Myocyte (in vitro differentiated cells): ENCODE measurements at places on chromosomes 13 and 19.
A peak's percentile ranks its signal among the peaks of the same experiment; 100 is the strongest.

DNA sequence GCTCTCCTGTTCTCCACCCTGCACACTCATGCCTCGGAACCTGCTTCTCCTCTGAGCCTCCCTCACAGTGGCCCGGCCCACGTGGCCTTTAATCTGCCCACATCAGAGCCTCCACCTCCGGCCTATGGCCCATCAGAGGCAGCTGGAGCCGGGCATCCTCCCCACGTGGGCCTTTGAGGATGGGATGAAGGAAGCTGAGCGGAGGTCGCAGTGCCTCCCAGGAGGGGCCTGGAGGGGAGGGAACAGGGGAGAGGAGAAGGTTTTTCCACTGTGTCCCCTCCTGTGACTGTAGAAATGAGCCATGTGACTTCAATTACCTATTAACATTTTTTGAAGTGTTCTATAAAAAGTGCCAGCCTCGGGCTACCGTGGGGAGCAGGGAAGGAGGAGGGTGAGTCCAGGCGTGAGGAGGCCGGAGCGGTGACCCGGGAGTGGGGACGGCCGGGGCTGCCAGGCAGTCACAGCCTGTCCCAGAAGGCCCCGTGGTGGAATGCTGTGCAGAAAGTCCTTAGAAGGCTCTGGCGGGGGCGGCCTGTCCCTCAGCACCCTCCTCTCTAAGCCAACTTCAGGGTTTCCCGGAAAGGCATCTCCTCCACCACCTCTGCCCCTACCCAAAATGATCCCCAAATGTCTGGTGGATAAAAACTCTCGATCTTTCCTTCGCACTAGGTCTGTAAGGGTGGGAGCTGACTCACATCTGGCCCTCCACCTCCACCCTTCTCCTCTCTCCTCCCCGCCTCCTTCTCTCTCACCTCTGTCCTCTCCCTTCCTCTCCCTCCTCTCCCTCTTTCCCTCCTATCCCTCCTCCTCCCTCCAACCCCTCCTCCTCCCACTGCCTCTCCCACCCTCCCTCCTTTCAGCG is 24.8 kb upstream of the SLC1A5 start:
- DNase-seq: no peak

- no peak for DNase-seq
Measured at GRCh38 chr13:73465617-73465971, 406.8 kb downstream of the KLF5 start.

DNA sequence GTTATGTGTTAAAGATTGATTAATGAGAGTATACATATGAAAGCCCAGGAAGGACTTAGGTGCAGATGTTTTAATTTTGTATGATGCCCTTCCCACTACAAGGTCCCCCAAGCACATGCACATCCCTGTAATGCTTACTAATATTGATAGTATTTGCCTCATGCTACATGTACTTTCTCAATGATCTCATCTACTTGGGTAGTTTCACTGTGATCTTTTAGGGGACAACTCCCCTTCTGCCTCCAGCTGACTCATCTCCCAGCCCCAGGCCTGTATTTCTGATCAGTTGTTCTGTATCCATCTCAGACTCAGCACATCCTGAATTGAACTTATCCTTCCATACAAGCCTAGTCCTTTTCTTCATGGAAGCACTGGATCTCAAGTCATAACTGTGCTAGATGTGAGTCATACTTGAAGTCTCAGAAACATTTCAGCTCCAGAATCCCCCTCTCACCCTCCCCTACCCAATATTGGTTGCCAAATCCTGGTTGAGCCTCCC is 49.4 kb upstream of the INTS6 start:
- no peak for DNase-seq

GRCh38 chr19:15105044-15105443 is 2.2 kb upstream of the SYDE1 start:
- DNase-seq: no peak

DNA sequence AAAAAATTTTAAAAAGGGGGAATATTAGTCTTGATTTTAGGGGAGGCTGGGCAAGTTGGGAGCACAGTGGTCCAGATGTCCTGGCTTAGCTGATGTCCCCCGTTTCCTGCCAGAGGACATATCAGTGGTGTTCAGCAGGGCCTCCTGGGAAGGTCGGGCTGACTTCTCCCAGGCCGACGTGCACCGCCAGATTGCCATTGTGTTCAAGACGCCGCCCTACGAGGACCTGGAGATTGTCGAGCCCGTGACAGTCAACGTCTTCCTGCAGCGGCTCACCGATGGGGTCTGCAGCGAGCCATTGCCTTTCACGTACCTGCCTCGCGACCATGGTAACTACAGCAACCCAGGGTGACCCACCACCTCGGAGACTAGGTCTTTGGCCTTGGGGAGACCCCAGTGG is 6.4 kb upstream of the CLASRP start:
- DNase-seq: no peak

DNA sequence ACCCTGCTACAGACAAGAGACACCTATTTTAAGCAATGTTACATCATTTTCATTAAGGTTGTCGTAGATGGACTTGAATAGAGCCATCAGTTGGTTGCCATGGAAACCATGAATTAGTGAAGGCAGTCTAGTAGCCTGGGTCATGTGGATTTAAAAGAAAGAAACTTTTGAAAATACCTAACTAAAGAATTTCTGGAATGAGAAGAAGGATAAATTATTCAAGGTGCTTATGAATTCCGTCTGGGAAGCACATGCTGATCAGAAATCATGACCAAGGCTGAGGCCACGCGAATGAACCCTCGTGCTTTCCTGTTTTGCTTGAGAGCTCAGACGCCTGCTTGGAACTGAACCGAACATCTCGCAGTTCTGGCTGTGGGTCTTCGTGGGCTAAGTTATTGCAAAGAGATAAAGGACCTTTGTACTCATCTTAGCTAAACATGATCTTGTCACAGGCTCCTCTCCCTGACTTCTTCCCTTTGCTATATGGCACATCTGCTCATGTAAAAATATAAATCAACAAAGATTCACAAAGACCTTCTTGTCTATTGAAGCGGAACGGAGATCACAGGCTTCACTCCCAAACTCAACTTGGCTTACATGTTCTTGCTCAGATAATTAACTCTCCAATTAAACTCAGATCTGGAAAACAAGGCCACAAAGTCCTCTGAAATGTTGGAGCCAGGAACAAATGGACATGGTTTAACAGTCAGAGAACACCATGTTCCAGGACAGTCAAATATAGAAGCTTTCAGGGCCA is 140.2 kb downstream of the NUFIP1 start:
- DNase-seq: no peak

GRCh38 chr13:73212482-73212881 is 153.7 kb downstream of the KLF5 start:
- DNase-seq: no peak

DNA sequence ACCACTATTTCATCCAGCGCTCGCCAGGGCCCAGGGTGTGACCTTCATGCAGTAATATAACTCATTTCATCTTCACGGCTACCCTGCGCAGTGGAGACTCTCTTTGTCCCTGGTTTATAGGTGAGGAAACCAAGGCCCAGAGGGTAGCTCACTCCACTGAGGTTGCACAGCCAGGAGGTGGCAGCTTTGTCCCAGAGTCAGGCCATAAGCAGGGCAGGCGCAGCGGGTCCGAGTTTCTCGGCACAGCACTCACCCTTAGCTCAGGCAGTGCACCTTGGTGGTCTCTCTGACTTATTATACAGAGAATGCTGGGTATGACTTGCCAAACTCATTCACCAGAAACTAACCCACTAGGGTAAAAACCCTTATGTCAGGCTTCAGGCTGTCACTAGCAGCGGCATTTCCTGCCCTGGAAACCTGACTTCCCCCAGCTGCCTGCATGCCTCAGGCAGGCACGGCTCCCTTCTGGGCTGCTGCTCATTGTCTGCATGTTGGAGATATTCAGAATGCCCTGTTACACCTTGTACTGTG is 24.5 kb downstream of the PPP5C start:
- DNase-seq: no peak

- DNase-seq: peak; percentile 83
Measured at GRCh38 chr13:77026255-77026860, 601 bp downstream of the FBXL3 start.

GRCh38 chr19:47824396-47824795 is 2.7 kb downstream of the CRX start:
- no peak for DNase-seq

- no peak for DNase-seq
Measured at GRCh38 chr13:100872761-100873160, 198.2 kb upstream of the TMTC4 start.

DNA sequence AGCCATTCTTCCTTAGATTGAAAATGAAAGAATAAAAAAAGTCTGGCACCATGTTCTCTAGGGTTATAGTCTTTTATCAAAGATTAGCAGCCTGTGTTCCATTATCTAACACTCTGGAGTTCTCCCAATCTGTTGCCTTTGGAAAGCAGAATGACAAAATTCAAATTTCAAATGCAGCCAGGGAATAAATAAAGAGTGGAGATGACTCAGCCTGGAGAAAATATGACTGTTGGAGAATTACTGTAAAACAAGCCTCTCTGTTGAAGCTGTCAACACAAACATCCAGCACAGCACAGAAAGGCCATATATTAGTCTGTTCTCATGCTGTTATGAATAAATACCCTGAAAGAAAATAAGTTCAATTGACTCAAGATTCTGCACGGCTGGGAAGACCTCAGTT is 650.5 kb upstream of the SLC10A2 start:
- DNase-seq: no peak

GRCh38 chr13:20206698-20207235 is 14.0 kb upstream of the GJB2 start:
- DNase-seq: no peak

DNA sequence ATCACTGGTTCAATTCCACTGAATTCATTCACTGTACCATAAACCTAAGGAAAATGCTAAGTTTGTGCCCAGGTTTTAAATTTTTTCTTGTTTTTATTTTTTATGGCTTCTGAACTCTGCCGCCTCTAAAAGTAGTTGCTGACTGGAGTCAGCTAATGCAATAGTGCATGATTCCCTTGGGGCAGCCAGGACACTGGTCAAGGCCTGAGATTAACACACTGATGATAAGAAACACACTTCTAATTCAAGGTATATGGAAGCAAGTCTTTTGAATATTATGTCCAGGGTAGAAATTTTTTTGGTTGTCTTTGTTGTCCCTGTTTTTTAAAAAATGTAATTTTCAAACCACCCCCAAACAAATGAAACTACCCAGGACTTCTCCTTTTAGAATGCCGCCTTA is 72.2 kb downstream of the CDADC1 start:
- DNase-seq: peak; percentile 18

DNA sequence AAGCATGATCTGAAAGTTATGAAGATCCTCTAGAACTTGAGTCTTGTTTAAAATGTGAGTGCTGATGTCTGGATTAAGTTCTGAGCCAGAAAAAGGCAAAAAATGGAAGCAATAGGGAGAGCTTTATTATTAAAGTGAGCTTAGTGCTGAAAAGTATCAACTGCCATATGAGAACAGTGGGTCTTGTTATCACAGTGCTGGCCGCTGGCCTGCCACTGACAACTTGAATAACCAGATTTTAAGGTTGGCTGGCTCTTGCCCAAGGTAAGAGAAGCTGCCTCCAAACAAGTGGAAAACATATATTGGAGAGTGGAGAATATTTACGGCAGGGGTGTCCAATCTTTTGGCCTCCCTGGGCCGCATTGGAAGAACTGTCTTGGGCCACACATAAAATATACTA is 33.9 kb downstream of the NUFIP1 start:
- DNase-seq: no peak

DNA sequence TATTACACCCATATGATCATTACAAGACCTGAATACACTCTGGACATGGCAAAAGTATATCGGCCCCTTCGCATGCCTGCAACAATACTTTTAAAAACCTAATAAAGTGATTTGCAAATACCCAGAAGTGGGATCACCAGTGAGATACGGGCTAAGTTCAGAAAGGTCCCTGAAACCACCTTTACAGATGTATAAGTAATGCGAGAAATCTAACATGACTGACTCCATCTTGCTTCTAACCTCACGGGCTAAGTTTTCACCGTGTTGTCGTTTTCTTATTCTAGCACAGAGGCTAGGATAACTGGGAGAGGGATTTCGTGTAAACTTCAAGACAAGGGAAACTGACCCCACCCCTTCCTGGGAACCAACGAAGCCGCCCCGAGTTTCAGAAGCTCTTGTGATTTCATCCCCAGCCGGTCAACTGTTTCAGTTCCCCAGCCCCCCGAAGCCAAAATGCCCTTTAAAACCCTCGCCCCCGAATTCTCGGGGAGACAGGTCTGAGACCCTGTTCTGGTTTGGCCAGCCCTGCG is 703 bp downstream of the NEK3 start:
- peak; percentile 66 for DNase-seq

GRCh38 chr13:40478775-40479174 is 187.7 kb downstream of the FOXO1 start:
- no peak for DNase-seq

DNA sequence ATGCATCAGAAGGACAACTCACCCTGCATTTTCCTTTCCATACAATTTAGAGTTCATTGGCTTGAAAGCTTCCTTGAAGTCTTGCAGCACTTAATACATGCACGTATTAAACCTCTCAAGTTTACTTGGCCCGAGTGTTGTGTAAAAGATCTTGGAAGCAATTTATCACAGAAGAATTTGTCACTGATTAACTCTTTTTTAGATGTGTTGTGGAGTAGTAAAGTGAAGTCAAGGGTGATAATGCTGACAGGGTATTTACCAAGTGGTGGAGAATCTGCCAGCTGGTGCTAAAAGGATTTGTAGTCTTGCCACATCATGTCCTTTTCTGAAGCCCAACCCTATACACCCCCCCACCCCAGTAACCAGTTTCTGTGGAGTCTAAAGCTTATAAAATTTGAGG is 421.0 kb upstream of the MIR17HG start:
- no peak for DNase-seq

DNA sequence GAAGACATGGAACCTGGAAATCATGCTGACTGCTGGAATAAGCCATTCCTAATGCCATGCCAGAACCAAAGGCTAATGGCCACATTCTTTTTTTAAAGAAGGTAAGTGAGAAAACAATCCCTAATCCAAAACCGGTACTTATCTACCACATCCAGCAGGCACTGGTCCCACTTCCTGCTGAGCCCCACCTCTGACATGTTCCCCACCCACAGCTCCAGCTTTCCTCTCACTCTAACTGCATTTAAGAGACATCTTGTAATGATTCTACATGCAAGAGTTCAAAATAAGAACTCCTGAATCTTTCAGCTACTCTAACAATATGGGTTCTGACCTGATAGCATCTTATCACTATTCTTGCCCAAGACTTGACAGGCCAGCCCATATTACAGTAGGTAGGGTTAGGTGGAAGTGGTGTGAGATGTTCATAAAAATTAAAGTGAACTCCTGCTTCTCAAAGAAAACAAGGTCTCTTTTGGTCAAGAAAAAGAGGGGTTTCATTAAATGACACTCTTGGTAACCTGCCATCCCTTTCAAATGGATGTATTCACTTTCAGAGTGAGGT is 41.9 kb downstream of the N4BP2L2 start:
- DNase-seq: no peak
